ENCODE measurements at places on chromosomes 2 and 18. TPM values are rescaled to one million over a fixed set of nuclear protein-coding genes. Genes with fewer than 3 reads are reported as not detected.

The DSC2 gene
- polyA plus RNA-seq, result 16.3 TPM

The SERPINB10 gene
- 2.5 TPM for polyA plus RNA-seq

The SLC4A3 gene
- 6.9 TPM for polyA plus RNA-seq

The VWC2L gene
- 0.02 TPM for polyA plus RNA-seq

The ACMSD gene
- not detected for polyA plus RNA-seq

The SEMA4C gene
- polyA plus RNA-seq, result 14.1 TPM

The REG1B gene
- polyA plus RNA-seq, result 0.68 TPM

The GCG gene
- 3.7 TPM for polyA plus RNA-seq

The HJURP gene
- 5.8 TPM for polyA plus RNA-seq

The ANKRD30B gene
- polyA plus RNA-seq, result 0.02 TPM

The SPOPL gene
- polyA plus RNA-seq, result 7.3 TPM

The CCDC85A gene
- polyA plus RNA-seq, result 0.21 TPM

The MROH2A gene
- 0.39 TPM for polyA plus RNA-seq

The RGPD4 gene
- polyA plus RNA-seq, result 0.05 TPM

The TEX44 gene
- 0.02 TPM for polyA plus RNA-seq

The C1GALT1C1L gene
- 0.48 TPM for polyA plus RNA-seq

The PCARE gene
- polyA plus RNA-seq, result 0.02 TPM

The CFAP65 gene
- polyA plus RNA-seq, result 0.27 TPM

The UGT1A5 gene
- 0.14 TPM for polyA plus RNA-seq

The HOXD12 gene
- not detected for polyA plus RNA-seq

The SCN9A gene
- polyA plus RNA-seq, result 1.2 TPM

The SPDYA gene
- 0.21 TPM for polyA plus RNA-seq

The CAVIN2 gene
- 8.2 TPM for polyA plus RNA-seq

The TM4SF20 gene
- 0.09 TPM for polyA plus RNA-seq

The CRYGC gene
- not detected for polyA plus RNA-seq

The FANCL gene
- polyA plus RNA-seq, result 29.4 TPM

The SKOR2 gene
- polyA plus RNA-seq, result under 0.01 TPM

All from thymus (tissue), 14 donors.